B cell (primary cell): ENCODE measurements at places on chromosomes 5 and 9. TPM values are rescaled to one million over a fixed set of nuclear protein-coding genes. Genes with fewer than 3 reads are reported as not detected.

- no peak for DNase-seq
Observed at GRCh38 chr5:134086225-134086942, 28.1 kb upstream of the TCF7 start.

The NR5A1 gene
- total RNA-seq: not detected in 2 replicates

The CSF1R gene
- total RNA-seq: 1.5 and 1.6 TPM in 2 replicates

DNA sequence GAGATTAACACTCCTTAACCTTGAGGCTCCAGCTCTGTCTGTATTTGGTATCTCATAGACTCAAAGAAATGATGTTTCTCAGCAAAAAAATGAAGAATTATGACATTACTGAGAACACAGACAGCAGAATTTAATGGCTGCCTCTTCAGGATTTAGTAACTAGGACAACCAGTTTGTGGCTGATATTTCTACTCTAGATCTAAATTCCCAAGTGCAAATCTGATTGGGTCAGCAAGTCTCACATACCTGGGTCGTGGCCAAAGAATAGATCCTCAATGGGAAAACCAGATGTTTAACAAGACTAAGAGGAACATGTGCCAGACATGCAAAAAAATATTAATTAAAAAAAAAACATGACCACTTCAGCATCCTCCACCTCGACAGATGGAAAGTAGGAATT, 608.9 kb downstream of the DTWD2 start:
- no peak for DNase-seq

The FAM169A gene
- 8.1 and 9.4 TPM in 2 replicates for total RNA-seq

GRCh38 chr5:160438316-160439204, 16.9 kb downstream of the PTTG1 start:
- DNase-seq: peak; percentile 80

DNA sequence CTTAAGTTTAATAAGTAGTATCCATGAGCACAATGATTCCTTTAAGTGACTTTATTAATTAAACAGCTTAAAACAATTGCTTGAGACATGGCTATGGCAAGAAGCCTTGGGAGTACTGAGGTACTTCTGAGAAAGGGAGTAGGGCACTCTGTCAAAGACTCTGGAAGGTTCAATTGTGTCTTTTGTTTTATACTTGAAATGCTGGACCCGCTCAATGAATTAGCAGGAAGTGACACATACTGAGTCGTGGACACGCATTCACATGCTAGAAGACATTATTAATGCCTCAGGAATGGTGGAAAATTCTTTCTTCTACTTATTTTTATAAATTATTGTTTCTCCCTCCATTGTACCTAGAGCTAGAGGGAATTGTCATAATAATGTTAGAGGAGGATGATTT, 347.3 kb upstream of the ZNF608 start:
- DNase-seq: no peak
